ENCODE measurements at places on chromosomes 7 and 10. TPM values are rescaled to one million over a fixed set of nuclear protein-coding genes. Genes with fewer than 3 reads are reported as not detected.

MYO1G gene
- 0.07 TPM for total RNA-seq

KCNH2 gene
- total RNA-seq = 0.79 TPM

CPA2 gene
- total RNA-seq = not detected

H2BK1 gene
- not detected for total RNA-seq

PIK3CG gene
- total RNA-seq = 0.03 TPM

PTPN12 gene
- 60.6 TPM for total RNA-seq

ADCY1 gene
- total RNA-seq = 0.26 TPM

INHBA gene
- total RNA-seq = 67.4 TPM

ZMIZ2 gene
- total RNA-seq = 24.3 TPM

AKR1C1 gene
- total RNA-seq = 79.3 TPM

DGKB gene
- 0.13 TPM for total RNA-seq

FLNC gene
- total RNA-seq = 324 TPM

CHST15 gene
- 1.7 TPM for total RNA-seq

SFTPA1 gene
- total RNA-seq = not detected

EN2 gene
- not detected for total RNA-seq

MPP7 gene
- total RNA-seq = 0.92 TPM

POU6F2 gene
- total RNA-seq = not detected

CALD1 gene
- 684 TPM for total RNA-seq

FAM241B gene
- total RNA-seq = 0.39 TPM

LIPM gene
- total RNA-seq = 0.13 TPM

LIPJ gene
- not detected for total RNA-seq
